ENCODE measurements at places on chromosomes 2 and 18.

- no peak overlapping the region for H3K4me3 ChIP-seq
- no peaks in the 10 kb centered on the region for H3K36me3 ChIP-seq
- H3K4me1 ChIP-seq: no peaks in the 10 kb centered on the region
- H3K27ac ChIP-seq: no peak overlapping the region
- no peak for DNase-seq
These were observed 123.9 kb upstream of the SULT1C3 start for GRCh38 chr2:108115868-108116267.

- H3K27ac ChIP-seq: peak overlapping the region; percentile 80
- peak; percentile 43 for DNase-seq
- H3K4me1 ChIP-seq: peaks cover 3% of the 10 kb centered on the region
- peaks cover 5% of the 10 kb centered on the region for H3K27me3 ChIP-seq
These were observed 983 bp downstream of the CXXC1 start for GRCh38 chr18:50286391-50287027.

DNA sequence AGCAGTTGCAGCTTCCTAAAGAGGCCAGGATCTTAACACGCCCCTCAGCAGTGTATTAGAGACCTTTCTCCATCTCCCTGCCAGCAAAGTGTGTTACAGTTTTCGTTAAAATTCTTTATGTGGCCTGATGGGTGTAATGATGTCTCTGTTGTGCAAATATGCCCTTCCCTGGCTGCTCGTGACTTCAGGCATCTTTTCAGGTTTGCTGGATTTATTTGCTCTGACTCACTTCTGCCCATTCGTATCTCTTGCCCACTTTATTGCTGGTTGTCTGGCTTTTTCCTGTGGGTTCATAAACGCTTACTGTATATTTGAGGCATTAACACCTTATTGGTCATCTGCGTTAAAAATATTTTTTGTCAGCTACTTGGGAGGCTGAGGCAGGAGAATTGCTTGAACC lies 134.5 kb downstream of the ASB1 start:
- DNase-seq: no peak
- peaks cover 4% of the 10 kb centered on the region for H3K27me3 ChIP-seq
- H3K4me1 ChIP-seq: no peaks in the 10 kb centered on the region
- no peak overlapping the region for H3K4me3 ChIP-seq
- H3K27ac ChIP-seq: no peak overlapping the region
- no peaks in the 10 kb centered on the region for H3K36me3 ChIP-seq

GRCh38 chr2:166081131-166081632 lies 46.6 kb downstream of the SCN1A start:
- no peak overlapping the region for H3K4me3 ChIP-seq
- H3K27ac ChIP-seq: no peak overlapping the region
- no peaks in the 10 kb centered on the region for H3K4me1 ChIP-seq
- H3K27me3 ChIP-seq: no peaks in the 10 kb centered on the region

DNA sequence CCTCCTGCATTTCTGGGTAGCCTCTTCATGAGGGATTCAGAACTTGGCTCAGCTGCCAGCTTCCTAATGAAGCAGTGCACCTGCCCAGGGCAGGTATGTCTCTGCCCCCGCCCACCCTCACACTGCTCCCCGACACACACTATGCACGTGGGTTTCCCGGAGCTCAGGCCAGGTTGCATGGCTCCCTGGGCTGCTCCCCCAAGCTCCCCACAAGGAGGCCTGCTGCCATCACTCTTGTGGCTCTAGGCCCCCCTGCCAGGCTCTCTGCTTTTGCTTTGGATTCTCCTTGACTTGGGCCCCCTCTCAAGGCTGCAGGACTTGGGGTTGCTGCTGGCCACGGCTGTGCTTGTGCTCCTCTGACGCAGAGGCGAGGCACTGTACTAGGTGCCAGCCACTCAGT lies 43.6 kb downstream of the ADD2 start:
- no peaks in the 10 kb centered on the region for H3K36me3 ChIP-seq
- H3K27me3 ChIP-seq: no peaks in the 10 kb centered on the region
- H3K4me1 ChIP-seq: no peaks in the 10 kb centered on the region
- no peak overlapping the region for H3K27ac ChIP-seq
- no peak for DNase-seq

DNA sequence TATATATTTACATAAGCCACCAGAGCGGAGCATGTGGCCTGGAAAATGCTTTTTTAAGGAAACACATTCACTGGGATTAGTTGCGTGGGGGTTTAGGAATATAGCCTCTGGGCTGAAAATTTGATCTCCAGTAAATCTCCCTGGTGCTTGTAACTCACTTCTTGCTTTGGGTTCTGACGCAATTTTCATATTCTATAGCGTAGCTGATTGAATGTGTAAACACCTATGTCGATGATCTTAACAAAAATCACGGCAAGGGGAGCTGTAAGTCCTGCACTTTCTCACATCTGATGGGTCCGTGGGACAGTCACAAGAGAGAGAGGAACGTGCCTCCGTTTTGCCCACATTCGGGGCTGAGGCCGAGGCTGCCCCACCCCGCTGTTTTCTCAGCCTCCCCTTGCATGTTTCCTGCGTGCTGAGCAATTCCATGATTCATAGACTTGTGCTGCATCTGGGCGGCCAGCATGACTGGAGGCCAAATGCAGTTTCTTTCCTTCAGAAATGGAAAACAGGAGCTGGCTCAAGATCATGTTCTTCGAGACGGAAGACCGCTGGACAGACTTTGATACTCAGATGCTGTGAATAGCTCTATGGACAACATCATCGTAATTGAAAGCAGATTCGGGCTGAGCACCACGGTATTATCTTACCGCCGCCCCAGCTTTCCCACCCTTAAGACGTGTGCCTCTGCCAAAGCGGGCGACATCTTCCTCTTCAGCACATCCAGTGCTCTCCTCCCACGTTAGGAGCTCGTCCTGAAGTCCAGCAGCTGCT lies 109.2 kb downstream of the TMEM18 start:
- no peak for DNase-seq
- no peaks in the 10 kb centered on the region for H3K4me1 ChIP-seq
- no peaks in the 10 kb centered on the region for H3K27me3 ChIP-seq

Data from fibroblast of lung (primary cell).